ENCODE measurements at places on chromosomes 11 and 22.
A peak's percentile ranks its signal among the peaks of the same experiment; 100 is the strongest.

DNA sequence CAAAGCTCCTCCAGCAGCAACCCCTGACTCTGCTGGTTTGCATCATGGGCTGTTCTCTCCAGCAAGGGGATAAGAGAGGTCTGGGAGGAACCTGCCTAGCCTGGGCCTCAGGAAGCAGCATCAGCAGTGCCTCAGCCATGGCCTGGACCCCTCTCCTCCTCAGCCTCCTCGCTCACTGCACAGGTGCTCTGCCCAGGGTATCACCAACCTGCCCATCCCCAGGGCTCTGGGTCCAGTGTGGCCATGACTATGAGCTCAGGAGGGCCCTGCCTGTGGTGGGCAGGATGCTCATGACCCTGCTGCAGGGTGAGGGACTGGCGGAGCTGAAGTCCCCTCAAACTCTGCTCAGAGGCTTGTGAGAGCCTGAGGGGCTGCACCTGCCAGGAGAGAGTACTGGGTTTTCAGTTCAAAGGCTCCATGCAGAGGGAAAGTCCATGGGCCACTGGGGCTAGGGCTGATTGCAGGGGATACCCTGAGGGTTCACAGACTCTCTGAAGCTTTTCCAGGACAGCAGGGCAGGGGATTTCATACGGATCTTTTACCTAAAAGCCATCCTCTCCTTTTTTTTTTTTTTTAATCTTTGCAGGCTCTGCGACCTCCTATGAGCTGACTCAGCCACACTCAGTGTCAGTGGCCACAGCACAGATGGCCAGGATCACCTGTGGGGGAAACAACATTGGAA is 115.8 kb upstream of the IGLL5 start:
- DNase-seq = no peak

GRCh38 chr11:27012234-27012921 is 18.5 kb downstream of the FIBIN start:
- no peak for DNase-seq

DNA sequence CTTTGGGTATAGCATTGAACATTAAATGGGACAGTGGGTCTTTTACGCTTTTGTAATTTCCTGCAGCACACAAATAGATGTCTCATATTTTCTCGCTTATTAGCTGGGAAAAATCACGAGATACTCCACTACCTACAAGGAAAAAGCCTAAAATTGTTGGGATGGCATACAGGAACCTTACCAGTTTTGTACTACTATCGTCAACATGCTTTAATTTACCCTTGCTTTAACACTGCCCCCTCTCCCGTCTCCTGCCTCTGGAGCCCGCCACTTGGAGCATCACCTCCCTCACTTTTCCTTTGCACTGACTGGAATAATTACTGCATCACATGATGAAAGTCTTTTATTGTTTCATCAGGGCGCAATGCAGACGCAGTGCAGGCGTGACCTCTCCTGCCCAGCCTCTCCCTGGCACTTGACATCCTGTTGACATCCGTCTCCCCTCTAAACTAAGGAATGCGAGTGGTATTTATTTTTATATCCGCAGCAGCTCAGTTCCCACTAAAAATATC is 1.0 kb upstream of the FNBP4 start:
- peak; percentile 52 for DNase-seq

DNA sequence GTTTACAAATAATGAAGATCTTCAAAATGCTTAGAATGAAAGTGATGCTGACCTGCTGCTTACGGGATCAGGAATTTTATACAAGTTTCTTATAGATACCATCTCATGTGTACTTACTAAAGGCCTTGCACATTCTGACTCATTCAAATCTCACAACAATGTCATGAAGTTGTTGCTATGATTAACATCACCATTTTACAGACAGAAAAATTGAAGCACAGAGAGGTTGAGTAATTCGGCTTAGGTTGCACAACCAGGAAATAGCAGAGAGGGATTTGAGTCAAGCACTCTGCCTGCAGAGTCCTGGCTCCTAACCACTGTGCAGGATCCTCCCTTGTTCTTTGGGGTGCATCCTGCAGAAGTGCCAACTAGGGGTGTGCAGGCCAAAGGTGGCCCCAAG is 471.9 kb downstream of the MIAT start:
- no peak for DNase-seq

Data from left renal pelvis (tissue), 4 donors.